Mucosa of gallbladder (tissue), 1 donor: ENCODE measurements at places on chromosomes 3 and 15.

- no peak for DNase-seq
Observed at GRCh38 chr3:191094057-191094845, 104.8 kb upstream of the OSTN start.

DNA sequence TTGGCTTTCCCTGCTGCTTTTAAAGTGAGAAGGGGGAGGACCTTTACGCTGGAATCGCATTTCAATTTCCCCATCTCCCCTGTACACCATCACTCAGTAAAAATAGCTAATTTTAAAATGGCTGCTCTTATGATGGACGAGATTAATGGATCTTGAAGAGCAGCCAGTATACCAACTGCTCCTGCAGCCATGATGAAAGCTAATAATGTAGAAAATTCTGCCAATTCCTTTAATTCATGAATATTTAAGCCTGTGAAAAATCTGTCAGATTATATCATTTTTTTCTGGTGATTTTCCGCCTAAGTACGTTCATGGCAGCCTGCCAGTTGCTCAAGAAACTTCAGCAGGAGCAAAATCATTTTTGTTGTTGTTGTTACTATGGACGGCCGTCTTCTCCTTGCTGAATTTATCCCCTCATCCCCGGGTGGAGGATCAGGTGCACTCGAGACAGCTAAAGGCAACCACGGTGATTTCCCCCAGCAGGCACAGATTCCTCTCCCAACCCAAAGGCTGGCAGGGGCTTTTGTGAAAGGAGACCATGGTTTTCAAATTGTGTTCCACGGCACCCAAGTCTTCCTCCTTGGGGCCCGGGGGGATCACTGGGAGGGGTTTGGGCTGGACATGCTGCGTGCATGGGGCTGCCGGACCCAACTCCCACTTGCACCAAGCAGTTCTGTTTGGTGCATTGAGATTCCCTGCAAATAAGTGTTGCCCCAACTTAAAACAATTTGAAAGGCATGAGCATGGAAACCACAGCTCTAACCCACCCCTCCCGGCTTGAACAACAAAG lies 289.6 kb downstream of the UACA start:
- no peak for DNase-seq

DNA sequence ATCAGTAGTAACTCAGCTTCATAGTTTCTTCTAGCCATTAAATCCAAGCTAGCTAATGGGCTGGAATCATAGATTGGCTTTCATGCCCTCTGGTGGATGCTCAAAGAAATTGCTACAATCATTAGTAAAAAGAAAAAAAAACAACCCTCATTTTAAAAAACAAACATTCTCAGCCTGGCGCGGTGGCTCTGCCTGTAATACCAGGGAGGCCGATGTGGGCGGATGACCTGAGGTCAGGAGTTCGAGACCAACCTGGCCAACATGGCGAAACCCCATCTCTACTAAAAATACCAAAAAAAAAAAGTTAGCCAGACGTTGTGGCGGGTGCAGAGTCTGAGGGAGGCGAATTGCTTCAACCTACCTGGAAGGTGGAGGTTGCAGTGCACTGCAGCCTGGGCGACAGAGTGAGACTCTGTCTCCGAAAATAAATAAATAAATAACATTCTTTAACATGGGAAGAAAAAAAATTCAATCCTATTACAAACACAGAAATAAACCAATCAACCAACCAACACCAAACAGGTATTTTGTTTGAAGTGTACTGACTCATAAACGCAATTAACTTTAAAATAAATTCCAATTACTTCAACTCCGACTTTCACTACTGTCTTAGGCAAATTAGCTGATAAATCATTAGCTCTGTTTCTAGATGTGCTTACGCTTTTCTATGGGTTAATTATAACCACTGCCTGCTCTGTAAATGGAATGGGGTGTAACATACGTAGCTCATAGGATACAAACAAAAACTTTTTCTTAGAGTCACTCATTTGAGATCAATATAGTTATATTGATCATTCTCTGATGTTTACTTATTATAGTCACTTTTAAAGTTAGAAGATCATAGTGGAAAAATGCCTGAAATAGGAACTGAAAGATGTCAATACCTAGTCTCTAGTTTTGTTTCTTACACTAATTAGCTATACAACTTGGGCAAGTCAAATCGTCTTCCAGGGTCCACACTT lies 24.9 kb downstream of the TMEM207 start:
- peak; percentile 46 for DNase-seq

GRCh38 chr15:68590721-68591389 lies 12.1 kb downstream of the CORO2B start:
- no peak for DNase-seq

- no peak for DNase-seq
Observed at GRCh38 chr3:56397798-56398197, 70.5 kb downstream of the ERC2 start.

GRCh38 chr3:113794526-113794925 lies 44.1 kb upstream of the GRAMD1C start:
- no peak for DNase-seq

GRCh38 chr3:3551981-3552380 lies 247.2 kb upstream of the LRRN1 start:
- DNase-seq: no peak

- peak; percentile 17 for DNase-seq
Observed at GRCh38 chr3:179072100-179072438, 460 bp upstream of the ZMAT3 start.

DNA sequence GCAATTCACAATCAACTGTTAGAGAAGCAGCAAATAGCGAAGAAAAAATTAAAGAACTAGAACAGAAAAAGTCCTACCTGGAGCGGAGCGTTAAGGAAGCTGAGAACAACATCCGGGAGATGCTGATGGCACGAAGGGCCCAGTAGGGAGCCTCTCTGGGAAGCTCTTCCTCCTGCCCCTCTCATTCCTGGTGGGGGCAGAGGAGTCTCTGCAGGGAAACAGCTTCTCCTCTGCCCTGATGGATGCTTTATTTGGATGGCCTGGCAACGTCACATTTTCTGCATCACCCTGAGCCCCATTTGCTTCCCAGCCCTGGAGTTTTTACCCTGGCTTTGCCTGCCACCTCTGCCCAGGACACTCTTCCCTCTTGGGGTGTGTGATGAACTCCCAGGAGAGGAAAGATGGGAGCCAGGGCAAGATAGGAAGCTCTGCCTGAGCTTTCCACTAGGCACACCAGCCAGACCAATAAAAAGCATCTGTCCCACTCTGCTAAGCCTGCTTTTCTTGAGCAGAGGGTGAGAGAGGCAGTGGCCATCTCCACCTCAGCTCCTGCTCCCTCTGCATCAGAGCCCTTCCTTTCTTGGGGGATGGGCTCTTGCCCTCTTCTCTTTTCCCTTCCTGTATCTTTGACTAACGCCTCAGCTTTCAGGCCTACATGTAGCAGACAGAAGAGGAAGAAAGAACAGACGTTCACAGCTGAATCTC lies 39.4 kb downstream of the PPARG start:
- no peak for DNase-seq

- no peak for DNase-seq
Observed at GRCh38 chr3:135891121-135891520, 74.4 kb upstream of the PPP2R3A start.

DNA sequence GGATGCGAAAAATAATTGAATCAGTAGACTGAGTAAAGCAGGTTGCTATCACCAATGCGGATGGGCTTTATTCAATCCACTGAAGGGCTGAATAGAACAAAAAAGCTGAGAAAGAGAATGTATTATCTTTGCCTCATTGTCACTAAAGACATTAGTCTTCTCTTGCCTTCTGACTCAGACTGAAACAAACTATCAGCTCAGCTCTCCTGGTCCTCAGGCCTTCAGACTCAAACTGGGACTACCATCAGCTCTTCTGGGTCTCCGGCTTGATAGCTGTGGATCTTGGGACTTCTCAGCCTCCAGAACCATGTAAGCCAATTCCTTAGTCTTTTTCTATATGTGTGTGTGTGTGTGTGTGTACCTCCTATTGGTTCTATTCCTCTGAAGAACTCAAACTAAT lies 12.6 kb downstream of the IFT57 start:
- DNase-seq: no peak

DNA sequence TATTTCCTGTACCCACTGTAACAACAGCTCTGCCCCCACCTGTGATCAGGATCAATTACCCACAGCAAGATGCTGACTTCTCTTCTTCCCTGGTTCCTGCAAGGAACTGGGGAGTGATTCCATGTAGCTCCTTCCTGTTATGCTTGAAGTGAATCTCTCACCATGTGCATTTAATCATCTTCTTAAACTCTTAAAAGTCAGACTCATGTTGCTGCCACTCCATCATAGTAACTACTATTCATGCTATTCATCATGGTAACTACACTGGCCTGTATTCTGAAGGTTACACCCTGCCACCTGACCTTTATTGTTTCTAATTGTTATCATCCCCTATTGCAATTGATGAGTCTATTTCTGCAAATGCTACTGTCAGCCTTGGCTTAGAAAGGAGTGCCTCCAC lies 89.5 kb downstream of the SUCNR1 start:
- no peak for DNase-seq

GRCh38 chr3:64437131-64437530 lies 211.9 kb upstream of the PRICKLE2 start:
- DNase-seq: no peak

- DNase-seq: no peak
Observed at GRCh38 chr3:186283096-186283495, 78.9 kb downstream of the DGKG start.

DNA sequence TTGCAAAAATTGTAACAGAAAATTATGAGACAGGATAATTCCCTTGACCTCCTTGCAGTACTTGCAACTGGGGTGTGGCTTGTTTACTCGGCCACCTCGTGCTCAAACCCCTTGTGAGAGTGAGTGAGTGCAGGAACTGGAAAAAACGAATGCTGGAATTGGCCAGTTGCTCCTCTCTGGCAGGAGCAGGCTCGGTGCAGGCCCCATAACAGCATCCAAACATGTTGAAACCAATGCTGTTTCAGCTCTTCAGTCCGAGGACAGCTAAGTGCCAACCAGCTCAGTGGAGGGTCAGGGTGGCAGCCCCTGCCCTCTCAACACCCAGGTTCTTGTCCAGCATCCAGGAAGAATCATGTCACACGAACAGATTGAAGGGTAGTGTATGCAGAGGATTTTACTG lies 36.9 kb downstream of the METTL6 start:
- no peak for DNase-seq

DNA sequence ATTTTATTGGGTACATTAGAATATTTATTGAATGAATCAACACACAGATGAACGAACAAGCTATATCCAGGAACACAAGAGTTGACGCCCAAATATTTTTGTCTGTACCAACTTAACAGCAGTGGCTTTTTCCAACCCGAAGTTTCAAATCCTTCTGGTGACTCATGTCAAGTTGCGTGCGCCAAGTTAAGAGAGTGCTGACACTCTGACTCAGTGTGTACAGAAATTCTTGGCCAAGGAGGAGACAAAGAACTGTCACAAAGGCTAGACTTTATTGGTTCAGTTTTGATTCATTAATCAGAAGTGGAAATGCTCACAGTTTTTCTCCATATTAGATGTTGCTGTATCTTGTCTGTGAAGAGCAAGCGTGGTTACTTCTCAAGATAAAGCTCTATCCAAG lies 59.6 kb upstream of the TSC22D2 start:
- no peak for DNase-seq

- no peak for DNase-seq
Observed at GRCh38 chr15:87724330-87724729, 532.2 kb downstream of the NTRK3 start.

DNA sequence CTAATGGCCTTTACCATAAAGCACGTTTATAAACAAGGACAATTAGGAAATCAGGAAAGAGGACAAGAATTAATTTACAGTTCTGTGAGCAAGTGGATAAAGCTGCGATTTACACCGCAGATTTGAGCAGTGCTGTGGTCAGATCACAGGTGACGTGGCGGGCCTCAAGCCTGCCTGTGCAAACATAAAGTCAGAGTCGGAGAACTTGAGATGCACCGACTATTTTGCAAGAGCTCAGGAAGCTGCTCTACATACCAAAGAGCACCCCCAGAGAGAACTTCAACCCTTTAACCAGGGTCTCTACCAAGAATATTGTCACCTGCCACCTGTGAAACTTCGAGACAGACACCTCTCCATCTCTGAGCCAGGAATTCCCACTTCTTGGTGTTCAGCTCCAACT lies 35.7 kb downstream of the MECOM start:
- no peak for DNase-seq

DNA sequence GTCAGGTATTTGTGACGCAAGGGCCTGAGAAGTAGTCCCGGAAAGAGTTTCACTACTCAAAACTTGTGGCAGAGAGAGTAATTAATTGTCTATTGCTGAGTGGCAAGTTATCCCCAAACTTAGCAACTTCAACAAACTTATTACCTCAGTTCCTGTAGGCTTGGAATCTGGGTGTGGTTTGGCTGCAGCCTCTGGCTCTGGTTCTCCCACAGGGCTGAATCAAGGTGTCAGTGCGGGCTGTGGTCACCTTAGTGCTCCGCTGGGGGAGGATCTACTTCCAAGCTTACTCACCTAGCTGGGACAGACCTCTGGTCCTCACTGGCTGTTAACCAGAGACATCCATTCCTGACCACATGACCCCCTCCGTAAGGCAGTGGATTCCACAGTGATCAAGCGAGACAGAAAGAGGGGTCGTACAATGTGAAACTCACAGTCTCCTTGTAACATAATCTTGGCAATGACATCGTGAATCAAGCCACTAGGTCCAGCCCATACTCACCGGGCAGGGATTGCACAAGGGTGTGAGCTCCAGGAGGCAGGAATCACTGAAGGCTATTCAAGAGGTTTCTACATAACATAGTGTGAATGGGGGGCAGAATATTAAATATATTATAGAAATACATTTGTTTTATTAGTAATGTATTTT lies 138.3 kb downstream of the RYR3 start:
- peak; percentile 24 for DNase-seq

DNA sequence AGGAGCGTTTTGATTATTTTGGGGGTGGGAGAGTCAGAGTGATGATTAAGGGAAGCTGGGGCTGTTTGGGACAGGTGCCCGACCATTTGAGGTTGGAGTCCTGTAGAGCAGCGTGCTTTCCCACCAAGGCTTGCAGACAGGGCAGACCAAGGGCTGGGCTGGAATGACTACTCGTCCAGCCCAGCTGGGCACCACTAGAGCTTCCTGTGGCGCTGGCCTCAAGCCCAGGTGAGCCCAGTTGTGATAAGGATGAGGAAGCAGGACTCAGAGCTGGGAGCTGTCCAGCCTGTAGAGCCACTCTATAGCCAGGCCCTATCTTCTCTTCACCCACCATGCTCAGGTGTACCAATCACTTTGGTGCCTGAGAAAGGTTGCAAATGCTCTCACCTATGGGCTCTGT lies 75.8 kb upstream of the ACAN start:
- no peak for DNase-seq

- DNase-seq: no peak
Observed at GRCh38 chr15:46815240-46815639, 902.1 kb upstream of the SEMA6D start.

- DNase-seq: no peak
Observed at GRCh38 chr3:171996178-171996817, 43.1 kb upstream of the FNDC3B start.

- DNase-seq: no peak
Observed at GRCh38 chr3:197465197-197465995, 90.4 kb downstream of the BDH1 start.

- DNase-seq: no peak
Observed at GRCh38 chr3:123258811-123259420, 57.2 kb downstream of the SEC22A start.

- DNase-seq: no peak
Observed at GRCh38 chr3:36678216-36679013, 85.9 kb downstream of the DCLK3 start.
